ENCODE measurements at places on chromosomes 1 and 21. TPM values are rescaled to one million over a fixed set of nuclear protein-coding genes. Genes with fewer than 3 reads are reported as not detected.

- peaks cover 24% of the 10 kb centered on the region for H3K4me1 ChIP-seq
- H3K27ac ChIP-seq: no peak overlapping the region
- H3K36me3 ChIP-seq: no peaks in the 10 kb centered on the region
- H3K4me3 ChIP-seq: no peak overlapping the region
- DNase-seq: no peak
These were observed 1.1 kb upstream of the POU3F1 start for GRCh38 chr1:38047603-38048141.

GRCh38 chr1:243756529-243756928 lies 93.5 kb downstream of the AKT3 start:
- no peak overlapping the region for H3K4me3 ChIP-seq
- no peaks in the 10 kb centered on the region for H3K36me3 ChIP-seq
- no peak overlapping the region for H3K27ac ChIP-seq
- no peaks in the 10 kb centered on the region for H3K27me3 ChIP-seq

GRCh38 chr21:42238185-42238934 lies 19.4 kb downstream of the ABCG1 start:
- H3K27ac ChIP-seq: no peak overlapping the region
- peaks cover 12% of the 10 kb centered on the region for H3K4me1 ChIP-seq
- DNase-seq: no peak

DNA sequence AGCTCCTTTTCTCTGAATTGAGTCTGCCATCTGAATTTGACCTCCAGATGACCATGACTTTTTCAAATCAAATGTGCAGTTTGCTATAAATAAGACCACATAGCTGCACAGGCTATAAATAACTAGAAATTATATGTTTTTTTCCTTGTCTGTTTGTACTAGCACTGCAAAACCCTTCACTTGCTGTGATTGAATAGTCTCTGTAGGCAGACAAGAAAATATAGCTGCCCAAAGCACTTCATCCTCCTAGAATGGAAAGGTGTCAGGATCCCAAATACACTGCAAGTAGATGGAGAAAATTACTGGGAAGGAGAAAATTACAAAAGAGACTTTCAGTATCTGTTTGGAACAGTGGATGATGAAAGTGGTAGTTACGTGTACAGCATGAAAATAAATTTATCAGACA lies 175.8 kb downstream of the APP start:
- H3K36me3 ChIP-seq: no peaks in the 10 kb centered on the region
- H3K4me3 ChIP-seq: no peak overlapping the region
- H3K4me1 ChIP-seq: no peaks in the 10 kb centered on the region
- no peaks in the 10 kb centered on the region for H3K27me3 ChIP-seq
- no peak overlapping the region for H3K27ac ChIP-seq

DNA sequence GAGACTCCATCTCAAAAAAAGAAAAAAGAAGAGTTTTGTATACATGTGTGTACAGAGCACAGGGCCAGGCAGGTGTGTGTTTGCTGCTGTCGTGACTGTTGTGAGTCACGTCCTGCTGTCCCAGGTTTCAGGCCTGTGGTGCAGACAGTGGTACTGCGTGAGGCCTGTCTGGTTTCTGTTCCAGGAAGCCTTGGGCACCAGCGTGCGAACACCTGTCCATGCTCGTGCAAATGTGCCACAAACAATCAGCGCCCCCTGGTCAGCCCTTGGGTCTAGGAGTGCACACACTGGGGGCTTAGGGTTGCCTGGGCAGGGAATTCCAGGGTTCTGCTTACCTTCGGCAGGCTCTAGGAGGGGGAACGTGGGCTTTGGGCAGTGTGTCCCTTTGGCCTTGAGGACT lies 16.9 kb downstream of the GPR157 start:
- no peak for DNase-seq
- H3K27me3 ChIP-seq: no peaks in the 10 kb centered on the region
- no peaks in the 10 kb centered on the region for H3K4me1 ChIP-seq
- no peak overlapping the region for H3K27ac ChIP-seq
- no peaks in the 10 kb centered on the region for H3K36me3 ChIP-seq

DNA sequence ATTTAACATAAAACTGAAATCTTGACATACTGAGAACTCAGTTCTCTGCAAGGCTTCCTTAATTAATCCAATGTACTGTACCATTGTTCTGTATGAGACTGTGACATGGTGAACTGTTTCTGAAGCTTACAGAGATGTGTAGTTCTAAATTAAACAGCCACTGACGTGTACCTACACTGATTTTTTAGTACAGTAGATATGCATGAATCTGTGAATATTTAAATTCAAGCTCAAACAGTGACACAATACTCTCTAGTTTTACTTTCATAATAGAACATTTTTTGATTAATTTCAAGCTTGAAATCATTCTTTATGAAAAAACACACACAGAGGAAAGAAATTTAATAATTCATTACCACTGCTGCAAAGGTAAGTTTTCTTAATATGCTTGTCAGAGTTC lies 577.4 kb downstream of the PTBP2 start:
- no peak for DNase-seq
- H3K27ac ChIP-seq: no peak overlapping the region
- no peaks in the 10 kb centered on the region for H3K4me1 ChIP-seq
- H3K4me3 ChIP-seq: no peak overlapping the region
- no peaks in the 10 kb centered on the region for H3K27me3 ChIP-seq
- H3K36me3 ChIP-seq: no peaks in the 10 kb centered on the region

ITGB2 gene
- 252 TPM for total RNA-seq

CCDC181 gene
- total RNA-seq: not detected

All from Karpas-422 (cell line).